ENCODE measurements at places on chromosomes 4 and X.

DNA sequence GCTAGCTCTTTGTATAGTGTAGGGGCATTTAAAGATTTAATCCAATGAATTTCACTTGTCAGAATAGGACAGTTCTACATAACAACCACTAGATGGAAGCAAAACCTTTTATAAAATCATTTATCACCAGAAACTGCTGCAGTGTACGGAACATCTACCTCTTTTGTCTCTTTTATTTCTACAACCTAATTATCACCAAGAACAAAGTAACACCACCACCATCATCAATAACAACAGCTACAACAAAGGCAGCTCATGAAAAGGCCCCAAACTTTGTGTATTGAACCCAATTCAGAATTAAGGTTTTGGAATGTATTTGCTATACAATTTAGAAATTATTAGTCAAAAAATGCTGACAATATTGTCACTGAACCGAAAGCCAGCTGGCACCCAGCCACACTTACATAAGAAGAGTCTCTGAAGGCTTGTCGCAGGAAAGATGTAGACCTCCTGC is 260.9 kb upstream of the RPS6KA3 start:
- no peak for DNase-seq

- DNase-seq: no peak
Measured at GRCh38 chrX:3154386-3154975, 113.2 kb downstream of the ARSF start.

DNA sequence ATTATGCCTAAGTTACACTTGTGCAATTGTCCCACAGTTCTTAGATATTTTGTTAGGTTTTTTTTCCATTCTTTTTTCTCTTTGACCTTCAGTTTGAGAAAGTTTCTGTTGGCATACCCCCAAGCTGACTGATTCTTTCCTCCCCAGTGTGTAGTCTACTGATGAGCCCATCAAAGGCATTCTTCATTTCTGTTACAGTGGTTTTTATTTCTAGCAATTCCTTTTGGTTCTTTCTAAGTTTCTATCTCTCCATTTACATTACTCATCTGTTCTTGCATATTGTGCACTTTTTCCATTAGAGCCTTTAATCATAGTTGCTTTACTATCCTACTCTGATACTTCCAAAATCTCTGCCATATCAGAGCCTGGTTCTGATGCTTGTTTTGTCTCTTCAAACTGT is 31.9 kb downstream of the CASP6 start:
- no peak for DNase-seq

DNA sequence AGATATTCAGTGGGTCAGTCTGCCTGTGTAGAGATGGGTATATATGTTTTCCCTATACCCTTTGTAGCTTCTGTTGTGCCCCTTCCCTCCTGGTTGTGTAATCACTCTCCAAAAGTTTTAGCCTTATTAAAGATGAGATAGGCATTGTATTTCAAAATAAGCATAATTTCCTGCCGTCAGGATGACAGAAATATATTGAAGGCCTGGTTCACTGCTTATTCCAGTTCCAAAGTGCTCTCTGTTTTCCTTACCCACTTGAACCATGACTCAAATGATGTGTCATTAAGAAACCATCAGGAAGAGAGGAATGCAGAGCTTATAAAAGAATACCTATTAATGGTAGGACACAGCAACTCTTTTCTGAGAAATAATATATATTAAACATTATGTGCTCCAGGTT is 178.5 kb downstream of the GABRB1 start:
- no peak for DNase-seq

- no peak for DNase-seq
Measured at GRCh38 chr4:71296945-71297344, 41.9 kb upstream of the SLC4A4 start.

- no peak for DNase-seq
Measured at GRCh38 chrX:11143931-11144678, 33.0 kb downstream of the HCCS start.

DNA sequence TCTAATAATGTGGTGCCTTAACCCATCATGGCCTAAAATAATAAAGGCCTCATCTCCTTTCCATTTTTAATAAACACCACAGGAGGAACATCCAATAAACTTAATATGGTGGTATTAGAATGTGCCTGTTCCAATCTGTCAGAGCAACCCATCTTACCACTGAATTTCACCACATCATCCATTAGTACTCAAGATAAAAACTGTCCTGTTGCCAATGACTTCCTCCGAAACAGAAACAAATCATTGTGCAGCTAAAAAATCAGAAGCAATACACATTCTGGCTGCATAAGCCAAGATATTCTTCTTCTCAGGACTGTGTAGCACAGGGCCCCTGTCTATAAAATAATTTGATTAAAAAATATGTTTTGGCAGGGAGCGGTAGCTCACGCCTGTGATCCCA is 18.5 kb downstream of the TLR10 start:
- no peak for DNase-seq

GRCh38 chr4:136650541-136651277 is 881.6 kb downstream of the PCDH18 start:
- no peak for DNase-seq

- no peak for DNase-seq
Measured at GRCh38 chr4:39664828-39665731, 26.4 kb upstream of the SMIM14 start.

DNA sequence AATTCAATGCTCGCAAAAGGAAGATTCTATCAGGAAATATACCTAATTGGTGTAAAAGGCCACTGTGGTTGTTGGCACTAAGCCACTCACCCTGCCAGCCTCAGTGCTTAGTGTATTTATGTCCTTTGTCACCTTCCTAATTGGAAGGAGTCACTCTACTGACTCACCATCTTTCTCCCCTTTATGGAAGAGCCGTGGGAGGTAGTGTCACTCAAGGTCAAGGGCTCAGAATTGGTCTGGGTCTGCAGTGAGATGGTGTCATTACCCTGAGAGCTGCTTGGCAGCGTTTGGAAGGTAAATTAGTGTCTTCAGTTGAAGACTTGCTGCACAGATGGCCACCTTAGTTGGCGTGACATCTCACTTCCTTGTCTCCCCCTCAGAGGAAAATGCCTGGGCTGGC is 41.7 kb upstream of the CDKN2AIP start:
- no peak for DNase-seq

GRCh38 chrX:18210470-18210869 is 10.2 kb downstream of the BEND2 start:
- no peak for DNase-seq

DNA sequence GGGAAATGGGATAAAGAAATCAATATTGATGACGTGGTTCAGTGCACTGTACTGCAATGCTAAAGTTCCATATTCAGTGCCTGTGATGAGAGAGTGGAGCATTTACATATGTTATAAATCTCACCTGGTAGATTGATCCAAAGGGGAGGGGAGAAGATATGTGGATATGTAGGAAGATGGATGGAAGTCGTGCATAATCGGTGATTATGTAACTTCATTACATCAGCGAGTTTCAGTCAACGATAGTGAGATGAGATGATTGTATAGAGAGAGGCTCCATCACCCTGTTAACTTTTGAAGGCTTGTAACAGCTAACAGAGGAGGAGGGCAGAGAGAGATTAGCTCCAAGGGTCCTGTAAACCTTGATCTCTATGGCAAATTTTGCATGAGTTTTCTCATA is 1.8 kb downstream of the IL1RAPL1 start:
- no peak for DNase-seq

- no peak for DNase-seq
Measured at GRCh38 chrX:78527263-78527662, 131.9 kb downstream of the RTL3 start.

GRCh38 chr4:48962636-48963035 is 23.4 kb upstream of the CWH43 start:
- no peak for DNase-seq

- DNase-seq: no peak
Measured at GRCh38 chr4:165207016-165207430, 338 bp upstream of the KLHL2 start.

DNA sequence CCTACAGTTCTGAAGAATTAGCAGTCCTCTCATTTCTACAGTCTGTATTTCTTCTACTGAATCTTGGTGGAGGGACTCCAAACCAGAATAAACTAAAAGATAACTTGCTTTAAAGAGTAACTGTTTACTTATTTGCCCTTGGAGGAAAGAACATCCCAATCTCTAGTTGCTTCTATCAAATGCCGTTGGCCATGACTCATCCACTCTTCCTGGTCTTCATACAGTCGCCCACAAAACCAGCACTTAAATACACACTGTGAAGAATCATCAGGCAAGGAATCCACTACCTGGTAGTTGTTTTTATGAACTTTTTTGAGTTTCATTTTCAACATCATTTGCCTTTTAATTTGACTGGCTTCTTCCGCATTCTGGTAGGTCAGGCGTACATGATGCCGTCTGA is 14.2 kb downstream of the ZNF518B start:
- no peak for DNase-seq

GRCh38 chr4:37443137-37443536 is 198.6 kb downstream of the NWD2 start:
- DNase-seq: no peak

- DNase-seq: no peak
Measured at GRCh38 chr4:113339430-113339813, 290.0 kb downstream of the ANK2 start.

GRCh38 chrX:6614506-6614905 is 79.6 kb upstream of the VCX3A start:
- DNase-seq: no peak

GRCh38 chrX:19616016-19616415 is 100.7 kb upstream of the MAP3K15 start:
- no peak for DNase-seq

DNA sequence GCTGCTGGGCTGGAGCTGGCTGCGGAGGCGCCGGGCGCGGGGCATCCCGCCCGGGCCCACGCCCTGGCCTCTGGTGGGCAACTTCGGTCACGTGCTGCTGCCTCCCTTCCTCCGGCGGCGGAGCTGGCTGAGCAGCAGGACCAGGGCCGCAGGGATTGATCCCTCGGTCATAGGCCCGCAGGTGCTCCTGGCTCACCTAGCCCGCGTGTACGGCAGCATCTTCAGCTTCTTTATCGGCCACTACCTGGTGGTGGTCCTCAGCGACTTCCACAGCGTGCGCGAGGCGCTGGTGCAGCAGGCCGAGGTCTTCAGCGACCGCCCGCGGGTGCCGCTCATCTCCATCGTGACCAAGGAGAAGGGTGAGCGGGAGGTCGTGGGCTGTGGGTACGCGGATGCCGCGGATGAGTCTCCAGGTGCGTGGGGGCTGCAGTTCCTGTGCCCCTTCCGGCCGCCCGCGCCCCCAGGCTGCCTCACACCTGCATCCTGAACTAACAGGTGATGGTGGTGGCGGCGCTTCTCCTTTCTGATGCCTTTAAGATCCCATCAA is 499 bp downstream of the CYP2U1 start:
- DNase-seq: no peak

- DNase-seq: no peak
Measured at GRCh38 chrX:106302304-106302703, 134.2 kb downstream of the PWWP3B start.

GRCh38 chrX:39560271-39560670 is 537.5 kb downstream of the BCOR start:
- DNase-seq: no peak

DNA sequence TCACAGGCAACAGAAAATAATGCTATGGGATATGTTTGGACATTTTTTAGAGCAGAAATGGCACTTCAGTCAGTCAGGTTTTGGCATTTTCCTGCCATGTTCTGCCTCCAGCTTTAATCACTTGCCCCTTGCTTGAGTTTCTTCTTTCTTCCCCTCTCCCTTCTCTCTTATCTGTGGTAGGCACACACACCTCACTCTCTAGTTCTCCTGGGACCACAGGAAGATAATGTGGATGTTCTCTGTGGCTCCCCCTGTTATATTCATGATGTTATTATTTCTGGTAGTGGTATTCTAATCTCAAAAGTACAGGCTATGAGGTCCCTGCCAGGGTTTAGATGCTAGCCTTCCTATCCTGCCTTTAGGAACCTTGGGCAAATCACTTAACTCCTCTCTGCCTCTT is 5.2 kb downstream of the HADH start:
- no peak for DNase-seq

GRCh38 chr4:73918058-73918457 is 48.9 kb downstream of the CXCL1 start:
- DNase-seq: no peak

DNA sequence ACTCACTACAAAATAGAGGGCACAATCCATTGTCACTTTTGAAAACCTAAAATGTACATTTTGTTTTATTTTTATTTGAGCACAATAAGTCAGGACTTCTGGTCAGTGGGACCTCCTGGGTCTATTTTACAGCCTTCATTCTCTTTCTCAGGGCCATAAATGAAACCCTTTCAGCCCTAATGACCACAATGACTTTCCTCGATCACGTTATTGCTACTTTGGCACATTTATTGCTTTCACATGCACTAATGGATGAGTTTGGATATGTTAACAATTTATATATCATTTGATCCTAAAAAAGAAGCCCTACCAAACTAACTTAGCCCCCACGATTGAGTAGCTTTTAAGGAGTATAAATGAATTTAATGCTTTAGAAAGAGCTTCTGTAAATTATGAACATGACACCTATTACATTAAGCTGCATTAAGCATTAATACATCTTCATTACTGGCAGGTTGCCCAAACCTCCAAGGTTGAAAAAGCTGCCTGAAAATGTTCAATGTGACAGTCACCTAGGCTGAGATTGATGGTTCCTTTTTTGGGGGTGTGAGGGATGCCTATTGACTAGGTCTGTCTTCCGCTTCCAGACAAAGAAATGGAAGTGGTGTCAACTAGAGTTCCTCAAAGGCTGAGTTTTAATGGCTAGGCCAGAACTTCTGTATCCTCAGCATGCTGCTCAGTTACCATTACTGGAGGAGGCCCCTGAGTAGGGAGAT is 296.4 kb downstream of the GPAT3 start:
- no peak for DNase-seq

DNA sequence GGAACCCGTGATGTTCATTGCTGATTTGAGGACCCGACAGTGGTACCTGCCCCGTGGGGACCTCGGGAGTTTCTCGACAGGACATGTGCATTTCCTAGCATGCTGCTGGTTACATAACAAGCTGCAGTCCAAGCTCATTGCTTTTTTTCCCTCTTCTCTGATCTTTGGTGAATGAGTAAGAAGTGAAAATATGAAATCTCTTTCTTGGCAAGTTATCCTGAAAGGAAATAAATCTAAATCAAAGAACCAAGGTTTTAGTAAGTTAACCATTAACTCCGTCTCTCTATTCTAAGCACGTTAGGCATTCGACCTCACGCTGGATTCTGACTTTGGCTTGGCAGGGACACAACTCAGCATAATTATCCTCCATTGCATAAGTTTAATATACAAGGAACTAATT is 86.6 kb downstream of the STK32B start:
- no peak for DNase-seq

DNA sequence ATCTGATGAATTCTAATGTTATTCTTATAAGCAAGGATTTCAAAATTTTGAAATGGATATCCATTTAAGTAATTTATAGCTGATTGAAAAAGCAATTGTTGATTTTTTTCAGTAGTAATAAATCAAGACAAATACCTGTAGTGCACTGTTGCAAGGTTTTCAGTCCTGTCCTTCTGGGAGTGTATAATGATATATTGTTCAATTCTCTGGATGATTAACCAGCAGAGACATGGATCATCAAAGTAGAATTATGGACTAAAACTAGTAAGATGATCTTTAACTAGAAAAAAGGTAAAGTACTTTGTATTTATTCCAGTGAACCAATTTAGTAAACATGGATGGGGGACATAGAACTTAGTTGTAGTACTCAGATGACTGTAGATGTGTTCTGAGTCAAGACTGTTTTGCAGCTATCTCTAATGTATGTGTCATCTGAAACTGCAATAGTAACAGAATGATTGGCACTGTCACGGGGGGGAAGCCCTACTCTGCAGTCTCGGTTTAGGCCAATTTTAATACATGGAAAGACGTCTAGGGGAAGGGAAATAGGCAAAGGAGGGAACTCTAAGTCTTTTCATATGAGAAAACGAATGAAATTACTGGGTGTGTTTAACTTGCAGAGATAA is 121.9 kb downstream of the GLRA3 start:
- no peak for DNase-seq

All from activated B cell treated with CpG ODN at 0.5 μM for 24 hours (primary cell).